Thoracic aorta (tissue), 2 donors: ENCODE measurements at places on chromosomes 6 and 20.

- DNase-seq, result no peak
Observed at GRCh38 chr6:8180327-8181159, 78.2 kb upstream of the EEF1E1 start.

- no peak for DNase-seq
Observed at GRCh38 chr6:53611889-53612288, 53.7 kb downstream of the KLHL31 start.

DNA sequence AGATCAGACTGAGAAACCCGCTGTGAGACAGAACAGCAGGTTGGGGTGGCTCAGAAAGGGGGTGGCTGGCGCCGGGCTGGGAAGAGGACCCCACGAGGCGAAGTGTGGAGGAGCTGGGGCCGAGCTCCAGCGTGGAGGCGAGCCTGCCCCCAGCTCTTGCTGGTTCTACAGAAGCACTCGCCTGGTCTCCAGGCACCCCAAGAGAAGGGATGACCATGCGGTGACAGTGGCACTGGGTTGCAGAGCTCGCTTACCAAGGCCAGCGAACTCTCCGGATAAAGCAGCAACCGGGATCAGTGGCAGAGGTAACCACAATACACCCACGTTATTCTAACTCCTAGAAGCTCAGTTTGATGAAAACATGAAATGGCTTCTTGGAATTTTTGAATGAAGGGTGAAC, 26.5 kb downstream of the THBS2 start:
- no peak for DNase-seq

GRCh38 chr6:25156123-25156522, 123.1 kb upstream of the CARMIL1 start:
- DNase-seq, result no peak

- DNase-seq, result no peak
Observed at GRCh38 chr6:93407186-93407585, 12.2 kb downstream of the EPHA7 start.

GRCh38 chr6:168136001-168136400, 57.0 kb upstream of the FRMD1 start:
- no peak for DNase-seq

DNA sequence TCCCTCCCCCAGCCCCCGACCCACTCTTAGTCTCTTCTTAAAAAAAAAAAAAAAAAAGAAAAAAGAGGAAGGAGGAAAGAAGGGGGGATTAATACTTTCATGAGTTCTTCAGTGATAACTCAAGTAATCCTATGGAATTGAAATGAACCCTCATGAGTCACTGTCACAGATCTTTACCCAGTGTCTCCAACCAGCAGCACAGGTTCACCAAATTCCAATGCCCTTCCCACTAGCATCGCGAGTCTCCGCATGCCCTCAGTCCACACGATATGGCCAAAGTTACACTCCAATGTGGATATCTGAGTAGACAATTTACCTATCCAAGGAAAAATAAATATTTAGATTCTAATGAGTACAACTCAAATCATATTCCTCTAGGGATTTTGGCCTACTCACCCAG, 74.5 kb downstream of the MDN1 start:
- no peak for DNase-seq

DNA sequence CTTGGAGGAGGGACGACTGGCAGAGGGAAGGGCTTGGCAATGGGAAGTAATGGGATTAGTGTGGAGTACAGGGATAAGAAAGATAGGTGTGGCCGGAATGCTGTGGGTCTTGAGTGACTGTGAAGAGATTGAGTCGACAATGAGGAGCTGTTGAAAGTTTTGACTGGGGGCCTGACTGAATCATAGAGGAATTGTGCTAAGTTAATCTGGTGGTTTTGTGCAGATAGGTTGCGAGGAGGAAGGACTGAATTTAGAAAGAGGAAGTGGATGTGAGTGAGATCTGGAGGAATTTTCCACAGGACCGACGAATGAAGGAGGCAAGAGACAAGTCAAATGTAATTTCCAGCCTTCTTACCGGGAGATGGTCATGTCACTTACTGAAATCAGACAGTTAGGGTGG, 143.9 kb upstream of the RALGAPA2 start:
- DNase-seq, result no peak

- no peak for DNase-seq
Observed at GRCh38 chr20:17933711-17934110, 34.9 kb downstream of the SNX5 start.

- DNase-seq, result no peak
Observed at GRCh38 chr20:15654208-15654649, 919.0 kb downstream of the KIF16B start.

GRCh38 chr6:40936818-40937251, 102.2 kb downstream of the UNC5CL start:
- no peak for DNase-seq

GRCh38 chr6:44309092-44309491, 4.1 kb downstream of the AARS2 start:
- DNase-seq, result no peak

DNA sequence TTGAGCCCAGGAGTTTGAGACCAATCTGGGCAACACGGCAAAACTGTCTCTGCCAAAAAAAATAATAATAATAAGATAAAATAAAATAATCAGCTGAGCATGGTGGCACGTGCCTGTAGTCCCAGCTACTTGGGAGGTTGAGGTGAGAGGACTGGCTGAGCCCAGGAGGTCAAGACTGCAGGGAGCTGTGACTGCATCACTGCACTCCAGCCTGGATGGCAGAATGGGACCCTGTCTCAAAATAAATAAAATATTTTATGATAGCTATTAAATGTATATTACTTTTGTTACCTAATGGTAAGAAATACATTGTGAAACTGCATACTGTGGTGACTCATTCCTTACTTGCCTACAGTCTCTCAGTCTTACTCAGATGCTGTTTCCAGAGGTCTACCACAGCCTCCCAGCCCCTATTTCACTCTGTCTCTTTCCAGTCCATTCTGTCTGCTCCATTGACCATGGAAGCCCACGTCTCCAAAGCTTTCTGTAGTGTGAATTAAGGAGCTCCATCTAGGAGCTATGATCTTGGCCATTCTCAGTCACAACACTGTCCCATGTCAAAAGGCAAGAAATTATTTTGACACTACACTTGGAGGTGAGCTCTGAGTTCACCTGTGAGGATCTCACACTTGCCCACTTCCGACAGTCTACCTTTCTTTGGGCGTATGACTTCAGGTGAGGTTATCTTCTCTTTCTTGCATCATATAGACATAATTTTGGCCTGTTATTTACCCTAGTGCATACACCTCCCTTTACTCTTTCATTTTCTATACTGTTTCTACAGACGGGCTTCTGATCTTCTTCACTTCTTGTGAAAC, 22.4 kb upstream of the SNX9 start:
- no peak for DNase-seq
